ENCODE measurements at places on chromosomes 12 and 14. TPM values are rescaled to one million over a fixed set of nuclear protein-coding genes. Genes with fewer than 3 reads are reported as not detected.

The GARIN6 gene
- not detected for total RNA-seq

GRCh38 chr12:32542428-32543229, 136.5 kb upstream of the DNM1L start:
- no peak for DNase-seq

DNA sequence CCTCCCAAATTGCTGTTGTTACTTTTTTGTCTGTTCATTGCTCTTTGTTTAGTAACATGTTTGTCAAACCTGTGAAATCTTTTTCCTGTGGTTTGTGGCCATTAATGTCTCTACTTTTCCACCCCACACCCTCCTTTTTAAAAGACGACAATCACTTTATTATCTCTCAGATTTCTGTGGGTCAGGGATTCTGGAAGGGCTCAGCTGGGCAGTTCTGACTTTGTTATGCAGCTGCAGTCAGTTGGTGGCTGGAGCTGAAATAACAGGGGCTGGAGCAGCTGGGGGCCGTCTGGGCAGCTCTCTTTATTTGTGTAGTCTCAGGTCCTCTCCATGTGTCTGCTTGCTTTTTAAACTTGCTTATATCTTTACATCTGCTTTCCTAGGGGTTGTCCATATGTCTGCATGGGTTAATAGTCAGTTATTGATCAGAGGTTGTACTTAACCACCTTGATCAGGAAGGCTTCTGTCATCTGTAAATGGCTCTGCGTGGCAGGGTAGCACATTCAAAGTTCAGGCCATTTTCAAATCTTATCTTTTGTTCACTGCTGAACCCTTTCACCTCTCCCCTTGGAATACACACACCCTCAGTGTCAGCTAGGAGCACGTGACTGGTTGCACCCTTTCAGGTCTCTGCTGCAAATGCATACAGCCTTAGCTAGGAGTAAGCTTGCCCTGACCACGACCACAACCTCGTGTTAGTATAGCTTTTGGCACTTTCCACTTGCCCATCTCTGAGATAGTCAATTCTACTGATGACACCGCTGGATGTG, 27.9 kb downstream of the BORCS5 start:
- no peak for DNase-seq

DNA sequence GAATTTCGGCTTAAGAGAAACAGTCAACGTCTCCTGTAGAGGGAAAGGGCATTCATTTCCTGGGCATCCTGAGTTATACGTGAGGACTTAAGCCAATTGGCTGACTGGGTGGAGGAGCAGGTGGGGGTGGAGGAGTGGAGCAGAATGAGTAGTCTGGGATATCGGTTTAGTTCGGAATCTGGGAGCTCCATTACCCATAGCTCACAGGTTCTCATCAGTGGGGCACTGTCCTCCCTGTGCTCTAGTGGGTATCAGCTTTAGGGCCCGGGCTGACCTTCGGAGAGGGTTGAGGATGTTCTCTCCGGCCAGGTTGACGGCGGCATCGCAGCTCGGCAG, 704 bp downstream of the SDR39U1 start:
- DNase-seq, result no peak

DNA sequence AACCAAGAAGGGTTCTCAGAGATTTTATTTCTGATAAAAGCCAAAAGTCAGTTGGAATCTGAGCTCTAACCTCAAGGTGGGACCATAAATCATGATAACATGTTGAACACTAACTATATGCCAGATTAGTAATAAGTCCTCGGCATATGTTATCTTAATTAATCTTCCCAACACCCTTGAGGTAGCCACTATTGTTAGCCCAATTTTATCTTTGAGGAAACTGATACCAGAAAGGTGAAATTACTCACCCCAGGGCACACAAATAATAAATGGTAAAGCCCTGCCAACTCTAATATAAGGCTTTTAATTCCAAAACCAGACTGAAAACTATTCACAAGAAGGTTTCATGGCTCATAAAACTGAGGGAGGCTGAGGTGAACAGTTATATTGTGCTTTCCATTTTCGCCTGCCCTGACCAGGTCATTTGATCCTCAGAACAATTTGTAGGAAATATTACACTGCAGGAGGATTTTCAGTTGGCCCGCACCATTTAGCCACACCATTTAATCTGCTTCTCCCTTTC, 16.1 kb upstream of the NUAK1 start:
- DNase-seq, result no peak

DNA sequence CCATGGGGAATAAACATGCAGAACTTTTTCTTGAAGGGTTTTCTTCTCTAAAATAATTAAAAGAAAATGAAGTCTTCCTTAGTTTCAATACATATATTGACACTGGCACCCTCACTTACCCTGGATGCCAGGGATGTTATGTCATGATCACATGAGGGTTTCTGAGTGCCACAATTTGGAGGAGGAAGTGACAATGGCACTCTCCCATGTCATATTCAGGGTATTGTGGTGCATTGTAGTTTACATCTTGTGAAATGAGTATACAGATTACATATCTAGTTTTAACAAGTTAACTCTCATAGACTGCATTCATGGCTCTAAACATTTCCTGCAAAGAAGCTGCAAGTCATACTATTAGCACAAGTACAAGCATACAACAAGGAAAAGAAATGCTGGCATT, 37.7 kb downstream of the CCDC177 start:
- DNase-seq, result no peak

DNA sequence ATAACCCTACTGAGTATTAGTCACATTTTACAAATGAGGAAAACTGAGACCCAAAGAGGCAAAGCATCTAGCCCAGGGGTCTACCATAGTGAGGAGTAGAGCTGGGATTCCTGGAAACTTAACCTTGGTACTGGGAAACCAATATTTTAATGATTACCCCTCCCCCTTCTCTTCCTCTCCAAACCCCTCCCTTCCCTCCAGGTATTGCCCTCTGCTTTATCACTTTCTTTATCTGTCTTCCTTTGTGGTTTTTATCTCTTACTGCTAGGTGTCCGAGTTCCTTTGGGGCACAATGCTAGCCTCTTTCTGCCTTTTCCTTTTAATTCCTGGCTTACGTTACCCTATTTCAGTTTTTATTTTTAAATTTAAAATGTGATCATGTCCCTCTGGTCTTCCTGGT, 2.8 kb downstream of the GABARAPL1 start:
- no peak for DNase-seq

GRCh38 chr12:44101475-44101874, 265.6 kb downstream of the TMEM117 start:
- no peak for DNase-seq

DNA sequence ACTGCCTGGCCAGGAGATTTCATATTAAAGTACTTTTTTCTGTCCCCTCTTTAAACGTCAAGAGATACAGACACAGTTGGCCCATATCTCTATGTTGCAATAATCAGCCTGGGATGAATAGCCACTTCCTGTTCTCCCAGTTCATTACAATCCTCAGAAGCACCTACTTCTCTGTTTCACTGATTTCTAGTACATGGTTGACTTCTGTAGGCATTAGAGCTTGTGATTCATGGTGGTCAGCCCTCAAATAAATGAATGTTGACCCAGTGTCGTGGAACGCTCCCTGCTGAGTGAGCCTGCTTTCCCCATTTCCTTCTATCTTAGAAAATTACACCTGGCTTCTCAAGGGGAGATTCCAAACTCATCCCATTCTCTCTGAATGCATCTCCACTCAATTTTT, 416.7 kb downstream of the PDZRN4 start:
- DNase-seq, result no peak

- DNase-seq, result no peak
Measured at GRCh38 chr12:1517734-1518525, 76.5 kb downstream of the FBXL14 start.

GRCh38 chr14:101584055-101584859, 23.0 kb downstream of the DIO3 start:
- no peak for DNase-seq

- no peak for DNase-seq
Measured at GRCh38 chr14:22594156-22594716, 3.9 kb upstream of the ABHD4 start.

DNA sequence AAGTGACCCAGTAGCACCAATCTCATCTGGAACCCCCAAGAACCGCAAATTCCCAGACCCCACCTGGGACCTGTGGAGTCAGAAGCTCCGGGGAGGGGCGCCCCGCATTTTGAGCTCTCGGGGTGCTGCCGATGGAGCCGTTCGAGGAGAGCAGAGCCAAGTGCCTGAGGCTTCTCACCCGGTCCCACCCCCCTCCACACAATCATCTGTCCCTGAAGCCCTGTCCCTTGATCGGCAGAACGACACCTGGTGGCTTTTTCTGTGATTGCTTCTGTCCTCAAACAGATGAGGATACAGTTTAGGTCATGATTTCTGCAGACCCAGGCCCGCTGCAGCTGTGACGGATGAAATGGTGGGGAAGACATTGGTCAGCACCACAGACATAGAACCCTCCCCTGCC, 74.7 kb downstream of the NOC4L start:
- DNase-seq, result peak; percentile 55

DNA sequence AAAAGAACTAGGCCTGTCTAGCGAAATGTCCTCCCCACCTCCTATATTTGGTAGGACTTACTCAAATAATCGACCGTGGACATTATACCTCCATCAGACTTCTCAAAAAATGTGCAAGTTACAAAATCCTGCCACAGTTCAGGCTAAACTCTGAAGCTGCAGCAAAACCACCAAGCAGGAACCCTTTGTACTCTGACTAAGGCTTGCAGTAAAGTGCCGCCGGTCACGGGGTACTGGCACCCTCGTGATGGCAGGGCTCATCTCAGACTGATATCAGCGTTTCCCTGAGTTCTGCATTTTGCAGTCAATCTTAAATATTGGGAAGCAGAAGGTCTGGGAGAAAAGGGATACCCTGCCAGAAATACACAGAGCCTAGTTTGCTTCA, 17.1 kb downstream of the SLC11A2 start:
- peak; percentile 87 for DNase-seq

The SLCO1A2 gene
- total RNA-seq, result not detected

- no peak for DNase-seq
Measured at GRCh38 chr12:12008232-12008850, 62.4 kb upstream of the BCL2L14 start.

- DNase-seq, result no peak
Measured at GRCh38 chr12:6896846-6897435, 7.7 kb upstream of the LRRC23 start.

- no peak for DNase-seq
Measured at GRCh38 chr12:55850893-55851292, 8.2 kb upstream of the MMP19 start.

The LHX5 gene
- total RNA-seq, result not detected

GRCh38 chr14:78448164-78449094, 278.3 kb downstream of the NRXN3 start:
- DNase-seq, result no peak

GRCh38 chr12:120698665-120699064, 11.6 kb upstream of the UNC119B start:
- peak; percentile 68 for DNase-seq

GRCh38 chr12:50923361-50924130, 28.8 kb upstream of the HIGD1C start:
- no peak for DNase-seq

The KRT74 gene
- total RNA-seq, result not detected

GRCh38 chr12:78403136-78403535, 461.4 kb upstream of the SYT1 start:
- no peak for DNase-seq

The LGR5 gene
- not detected for total RNA-seq

DNA sequence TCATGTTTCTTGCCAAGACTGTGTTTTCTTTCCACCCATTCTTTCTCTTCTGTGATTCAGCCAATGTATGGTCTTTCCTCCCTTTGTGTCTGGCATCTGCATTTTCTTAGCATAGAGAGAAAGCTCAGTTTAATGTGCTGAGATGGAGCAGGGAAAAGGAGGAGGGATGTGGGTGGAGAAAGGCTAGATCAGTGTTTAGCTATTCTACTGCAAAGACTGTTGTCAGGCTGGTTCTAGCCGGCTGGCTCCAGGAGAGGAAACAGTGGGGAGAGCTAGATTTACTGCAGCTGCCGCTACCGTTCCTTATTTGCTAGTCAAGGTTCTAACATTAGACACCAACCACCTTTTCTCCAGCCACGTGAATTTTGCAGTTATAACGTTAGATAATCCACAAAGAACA, 5.2 kb upstream of the RIMKLB start:
- no peak for DNase-seq

GRCh38 chr12:28242129-28242495, 51.9 kb downstream of the CCDC91 start:
- DNase-seq, result no peak

- DNase-seq, result no peak
Measured at GRCh38 chr12:24488091-24488596, 460.8 kb downstream of the BCAT1 start.

DNA sequence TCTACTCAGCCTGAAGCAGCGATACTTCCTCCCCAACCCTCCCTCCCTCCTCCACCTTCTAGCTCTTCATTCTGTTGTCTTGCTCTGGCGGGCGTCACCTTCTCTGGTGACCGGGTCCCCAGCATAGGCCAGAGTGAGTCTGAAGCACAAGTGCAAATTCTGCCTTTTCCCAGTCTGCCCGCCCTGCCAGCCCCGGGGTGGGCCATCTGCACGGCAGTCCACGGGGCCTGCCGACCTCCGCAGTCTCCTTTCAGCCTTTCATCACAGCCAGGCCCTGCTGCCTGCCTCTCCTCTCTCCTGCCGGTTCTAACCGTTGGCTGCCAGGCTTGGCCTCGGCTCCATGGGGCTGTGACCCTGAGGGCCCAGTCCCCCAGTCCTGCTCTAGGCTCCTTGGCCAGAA, 58.7 kb downstream of the TESC start:
- no peak for DNase-seq

The SLCO1B3 gene
- total RNA-seq, result not detected

DNA sequence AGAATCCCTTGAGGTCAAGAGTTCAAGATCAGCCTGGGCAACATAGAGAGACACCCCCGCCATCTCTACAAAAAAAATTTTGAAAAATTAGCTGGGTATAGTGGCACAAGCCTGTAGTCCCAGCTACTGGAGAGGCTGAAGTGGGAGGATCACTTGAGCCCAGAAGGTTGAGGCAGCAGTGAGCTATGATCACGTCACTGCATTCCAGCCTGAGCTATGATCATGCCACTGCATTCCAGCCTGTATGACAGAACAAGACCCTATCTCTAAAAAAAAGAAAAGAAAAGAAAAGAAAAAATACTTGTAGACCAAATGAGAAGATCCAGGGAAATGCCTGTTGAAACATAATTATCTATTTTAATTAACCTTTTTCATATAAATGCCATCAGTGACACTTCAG, 93.8 kb upstream of the MDM1 start:
- DNase-seq, result no peak

The INHBE gene
- not detected for total RNA-seq

GRCh38 chr12:2688381-2688931, 106.3 kb upstream of the FKBP4 start:
- no peak for DNase-seq

GRCh38 chr12:109832541-109833306, 474 bp downstream of the TRPV4 start:
- DNase-seq, result peak; percentile 65

Data from Right ventricle myocardium inferior (tissue), 1 donor.